ENCODE measurements at places on chromosomes 12 and 14. TPM values are rescaled to one million over a fixed set of nuclear protein-coding genes. Genes with fewer than 3 reads are reported as not detected.

Gene SPTLC2
- total RNA-seq, result 48.6 TPM

DNA sequence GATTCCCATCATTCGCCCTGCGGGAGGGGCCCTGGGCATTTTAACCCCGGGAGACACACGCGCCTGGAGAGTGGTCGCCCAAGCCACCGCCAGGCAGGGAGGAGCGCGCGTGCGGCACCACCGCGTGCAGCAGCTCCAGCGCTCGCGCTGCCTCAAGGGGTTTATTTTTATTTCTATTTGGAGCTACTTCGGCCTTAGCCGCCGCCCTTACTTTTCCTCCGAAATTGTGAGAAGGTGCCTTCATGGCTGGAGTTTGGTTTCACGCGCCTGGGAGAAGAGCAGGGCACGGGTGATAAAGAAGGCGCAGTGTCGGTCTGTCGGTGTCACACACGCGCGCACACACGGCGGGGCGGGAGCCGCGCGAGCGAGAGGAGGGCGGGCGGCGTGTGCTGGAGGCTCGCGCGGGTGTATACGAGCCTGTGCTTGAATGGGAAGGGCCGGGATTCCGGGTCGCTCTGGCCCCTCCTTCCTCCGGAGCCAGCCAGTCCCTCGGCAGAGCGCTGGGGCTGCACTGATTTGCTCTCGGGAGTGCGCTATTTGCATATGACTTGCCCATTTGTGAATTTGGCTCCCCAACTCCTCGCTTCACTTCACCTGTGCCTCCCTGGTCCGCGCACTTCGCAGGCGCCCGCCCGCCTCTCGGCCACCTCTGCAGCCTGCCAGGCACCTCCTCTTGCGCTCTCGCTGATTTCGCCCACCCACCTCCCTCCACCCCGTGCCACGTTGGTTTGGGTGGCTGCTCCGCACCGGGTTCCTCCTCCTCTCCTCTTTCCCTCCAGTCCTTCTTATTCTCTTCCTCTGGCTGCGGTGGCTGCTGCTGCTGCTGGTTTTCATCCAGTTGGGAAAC, 932.3 kb downstream of the DIO2 start:
- peak; percentile 92 for DNase-seq

GRCh38 chr14:80850197-80850814, 91.2 kb downstream of the CEP128 start:
- DNase-seq, result no peak

- DNase-seq, result peak; percentile 36
Observed at GRCh38 chr12:124030510-124030909, 57.5 kb downstream of the ZNF664 start.

Gene ASPG
- 4.7 TPM for total RNA-seq

GRCh38 chr12:95601091-95601961, 50.0 kb upstream of the USP44 start:
- DNase-seq, result no peak

DNA sequence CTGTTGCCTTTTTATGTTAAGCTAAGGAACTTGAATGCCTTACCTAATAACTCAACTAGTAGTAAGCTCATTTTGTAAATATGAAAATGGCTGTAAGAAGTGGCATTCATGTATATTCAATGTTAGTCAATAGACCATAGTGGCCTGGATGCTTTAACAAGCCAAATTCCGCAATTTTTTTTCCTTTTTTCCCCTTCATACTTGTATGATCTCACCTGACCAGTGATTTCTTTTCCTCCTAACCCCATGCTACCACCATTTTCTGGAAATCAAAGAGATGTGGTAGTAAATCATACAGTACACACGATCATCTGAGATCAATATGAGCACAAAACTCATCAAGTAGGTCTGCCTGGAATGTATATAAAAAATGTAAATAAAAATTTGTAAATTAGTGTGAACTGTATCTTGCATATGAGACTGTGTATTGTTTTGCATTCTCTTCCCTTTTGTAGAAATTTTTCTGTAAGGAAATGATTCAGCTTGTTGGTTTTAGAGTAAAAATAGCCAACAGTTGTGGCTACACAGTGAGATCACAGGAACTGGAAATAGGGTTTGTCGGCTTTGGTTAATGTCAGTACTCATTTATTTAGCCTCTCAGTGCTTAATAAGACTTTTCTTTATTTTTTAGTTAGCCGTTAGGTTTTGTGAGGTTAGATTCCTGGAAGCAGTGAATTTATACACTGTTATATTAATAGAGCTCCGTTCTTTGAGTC, 62.5 kb downstream of the ETNK1 start:
- no peak for DNase-seq

DNA sequence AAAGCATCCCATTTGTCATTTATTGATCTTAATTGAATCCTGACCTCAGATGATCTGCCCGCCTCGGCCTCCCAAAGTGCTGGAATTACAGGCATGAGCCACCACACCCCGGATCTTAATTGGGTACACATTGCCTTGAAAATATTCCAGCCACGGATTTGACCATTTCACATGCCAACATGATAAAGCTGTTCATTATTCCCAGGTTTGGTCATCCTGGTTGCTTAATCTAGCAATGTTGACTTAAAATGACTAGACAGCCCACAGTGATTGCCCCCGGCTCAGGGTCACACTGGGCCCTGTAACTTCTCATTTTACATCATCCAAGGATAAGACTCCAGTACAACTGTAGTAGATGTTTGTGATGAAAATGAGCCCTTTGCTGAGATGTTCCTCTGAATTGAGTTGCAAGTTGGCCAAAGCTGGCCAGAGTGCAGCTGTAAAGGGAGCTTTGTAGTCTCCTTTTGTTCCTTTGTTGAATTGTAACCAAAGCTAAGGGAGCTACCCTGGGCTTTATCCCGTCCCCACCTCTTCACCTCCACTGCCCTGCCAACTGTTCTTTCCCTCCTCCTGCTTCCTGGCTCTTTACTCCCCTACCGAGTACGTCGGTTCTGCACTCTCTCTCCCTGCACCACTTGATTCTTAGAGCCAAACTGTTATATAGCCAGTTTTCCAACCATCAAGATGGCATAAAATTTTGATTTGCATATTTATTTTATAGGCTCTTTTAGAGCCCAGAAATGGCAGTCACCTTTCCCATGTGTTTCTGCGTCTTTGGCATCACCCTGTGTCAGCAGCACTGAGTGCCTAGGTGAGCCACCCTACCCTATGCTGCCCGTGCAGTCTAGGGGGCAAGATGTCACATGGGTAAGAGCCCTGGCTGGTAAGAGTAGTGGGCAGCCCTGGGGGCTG, 141.3 kb upstream of the HIF1A start:
- DNase-seq, result no peak

DNA sequence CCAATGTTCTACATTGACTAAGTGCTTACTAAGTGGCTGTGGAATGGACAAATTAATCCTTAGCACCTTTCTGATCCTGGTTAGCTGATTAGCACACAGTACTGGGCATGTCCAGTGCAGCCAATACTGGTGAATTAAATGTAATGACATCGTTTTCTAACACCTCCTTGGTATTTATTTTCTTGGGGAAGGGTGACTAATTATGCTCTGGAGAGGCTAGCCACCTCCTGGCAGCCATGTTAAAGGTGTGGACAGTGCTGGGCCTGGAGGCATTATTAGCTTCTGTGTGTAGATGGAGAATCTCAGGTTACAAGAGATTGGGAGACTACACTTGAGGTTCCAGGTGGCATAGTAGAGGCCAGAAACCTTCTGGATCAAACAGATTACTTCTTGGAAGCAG, 230.9 kb upstream of the DDHD1 start:
- no peak for DNase-seq

Gene BHLHE41
- 39.0 TPM for total RNA-seq

DNA sequence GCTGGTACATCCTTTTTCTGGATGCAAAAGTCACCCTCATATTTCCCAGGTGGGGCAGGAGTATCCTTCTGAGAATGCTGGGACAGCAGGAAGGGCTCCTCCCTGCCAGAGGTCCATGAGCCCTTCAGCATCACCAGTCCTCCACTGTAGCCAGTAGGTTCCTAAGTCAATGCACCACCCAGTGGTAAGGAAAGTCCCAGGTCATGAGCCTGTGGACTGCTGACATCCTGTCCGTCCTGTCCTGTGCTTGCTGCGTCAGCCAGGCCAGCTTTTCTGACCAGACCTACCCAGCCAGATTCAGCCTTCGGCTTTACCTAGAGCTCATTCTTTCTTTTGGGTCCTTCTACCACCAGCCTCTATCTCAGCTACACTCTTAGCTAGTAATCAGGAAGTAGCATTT, 23.0 kb upstream of the ACTN1 start:
- DNase-seq, result no peak

GRCh38 chr14:94047581-94047980, 21.4 kb downstream of the OTUB2 start:
- DNase-seq, result no peak

DNA sequence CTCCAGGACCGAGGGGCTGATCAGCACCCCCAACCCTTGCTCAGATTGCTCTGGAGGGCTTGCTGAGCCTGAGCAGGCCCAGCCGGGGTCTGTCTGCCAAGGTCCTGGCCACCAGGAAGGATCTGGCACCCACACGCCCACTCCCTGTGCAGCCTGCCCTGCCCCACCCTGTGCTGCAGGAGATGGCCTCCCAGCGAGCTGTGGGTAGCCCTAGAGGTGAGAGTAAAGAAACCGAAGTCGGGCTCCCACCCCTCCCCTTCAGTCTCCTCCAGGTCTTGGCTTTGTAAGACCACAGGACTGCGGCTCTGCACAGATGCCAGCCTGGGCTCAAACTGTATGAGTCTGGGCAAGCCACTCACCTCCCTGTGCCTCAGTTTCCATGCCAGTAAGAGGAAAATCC, 307.8 kb downstream of the BCL11B start:
- DNase-seq, result no peak

- DNase-seq, result peak; percentile 74
Observed at GRCh38 chr14:74019408-74020137, 424 bp downstream of the BBOF1 start.

DNA sequence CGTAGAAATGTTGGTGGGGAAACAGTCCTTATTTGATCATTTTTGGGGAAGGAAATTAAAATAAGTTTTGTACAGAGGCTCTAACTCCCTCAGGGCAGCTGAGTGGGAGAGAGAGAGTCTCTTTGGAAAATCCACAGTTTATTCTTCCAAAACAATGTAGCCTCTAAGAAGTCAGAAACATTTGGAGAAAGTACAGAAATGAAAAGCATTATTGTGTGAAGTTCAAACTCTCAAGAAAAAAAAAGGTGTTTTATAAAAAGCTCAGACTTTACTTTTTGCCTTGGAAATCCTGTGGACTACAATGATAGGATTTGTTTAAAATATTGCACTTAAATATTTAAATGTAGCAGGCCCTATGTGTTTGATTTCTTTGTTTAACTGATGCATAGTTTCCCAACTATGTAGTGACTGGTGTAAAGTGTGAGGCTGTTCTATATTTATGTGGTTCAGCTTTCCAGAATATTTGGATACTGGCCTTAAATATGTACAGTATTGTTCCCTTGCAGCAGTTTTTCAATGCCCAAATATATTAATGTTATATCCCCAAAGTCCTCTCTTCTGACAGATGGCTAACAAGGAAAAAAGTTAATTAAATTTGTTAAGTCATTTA, 82.0 kb upstream of the OTOGL start:
- DNase-seq, result no peak

Gene RAB5B
- total RNA-seq, result 113 TPM

GRCh38 chr12:45543887-45544286, 185.6 kb upstream of the ARID2 start:
- DNase-seq, result peak; percentile 74

- peak; percentile 72 for DNase-seq
Observed at GRCh38 chr14:48725051-48725734, 861.0 kb downstream of the RPS29 start.

DNA sequence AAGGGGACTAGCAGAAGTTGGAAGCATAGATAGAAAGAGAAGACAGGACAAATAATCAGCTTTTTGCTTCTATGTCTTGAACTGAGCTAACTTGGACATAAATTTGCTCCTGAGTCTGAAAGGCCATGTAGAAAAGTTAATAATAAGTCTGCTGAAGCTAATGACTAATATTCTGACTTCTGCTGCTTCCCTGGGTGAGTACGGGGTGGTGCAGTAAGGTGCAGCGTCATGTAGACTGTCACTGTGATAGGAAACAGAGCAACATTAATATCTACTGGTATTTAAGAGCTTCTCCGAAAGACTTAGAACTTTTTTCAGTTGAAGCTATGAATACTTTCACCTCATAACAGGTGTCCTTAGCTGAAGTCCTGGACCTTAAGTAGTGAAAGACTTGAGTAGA, 34.1 kb upstream of the CPM start:
- no peak for DNase-seq

Gene MANSC1
- total RNA-seq, result 26.7 TPM

- no peak for DNase-seq
Observed at GRCh38 chr12:19641235-19642080, 202.2 kb downstream of the AEBP2 start.

GRCh38 chr12:89927226-89927698, 218.6 kb upstream of the ATP2B1 start:
- DNase-seq, result no peak

GRCh38 chr12:5511644-5512600, 80.0 kb downstream of the NTF3 start:
- peak; percentile 79 for DNase-seq

DNA sequence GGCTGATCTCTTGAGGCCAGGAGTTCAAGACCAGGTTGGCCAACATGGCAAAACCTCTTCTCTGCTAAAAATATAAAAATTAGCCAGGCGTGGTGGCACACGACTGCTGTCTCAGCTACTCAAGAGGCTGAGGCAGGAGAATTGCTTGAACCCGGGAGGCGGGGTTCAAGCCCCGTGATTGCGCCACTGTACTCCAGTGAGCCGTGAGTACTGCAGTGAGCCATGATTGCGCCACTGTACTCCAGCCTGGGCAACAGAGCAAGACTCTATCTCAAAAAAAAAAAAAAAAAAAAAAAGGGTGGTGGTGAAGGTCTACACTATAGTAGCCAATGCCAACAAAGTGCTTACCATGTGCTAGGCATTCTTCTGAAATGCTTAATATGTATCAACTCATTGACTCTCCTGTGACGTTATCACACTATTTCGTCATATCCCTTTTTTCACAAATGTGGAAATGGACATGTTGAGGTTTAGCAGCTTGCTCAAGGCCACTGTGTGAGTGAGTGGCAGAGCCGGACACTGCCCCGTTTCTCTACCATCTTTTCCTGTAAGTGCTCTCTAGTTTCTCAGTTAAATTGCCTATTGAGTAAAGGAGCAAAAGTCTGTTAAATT, 59.6 kb downstream of the GNS start:
- no peak for DNase-seq

DNA sequence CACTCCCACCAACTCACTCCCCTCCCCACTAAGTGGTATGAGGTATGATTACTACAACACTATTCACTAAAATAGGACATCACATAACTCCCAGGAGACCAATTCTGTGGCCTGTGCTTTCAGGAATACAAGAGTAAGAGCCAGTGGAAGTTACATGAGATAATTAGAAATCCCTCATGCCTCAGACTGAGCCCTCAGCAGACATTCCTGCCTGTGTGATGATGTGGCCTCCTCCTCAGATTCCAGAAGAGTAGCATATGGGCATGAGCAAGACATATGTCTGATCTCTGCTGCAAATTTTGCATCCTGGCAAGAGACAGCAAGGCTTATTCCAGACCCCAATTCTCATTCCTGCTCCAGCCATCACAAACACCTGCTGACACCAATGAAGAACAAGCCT, 46.0 kb upstream of the BMP4 start:
- DNase-seq, result no peak

Gene DIO3
- 1.3 TPM for total RNA-seq

Gene CCDC177
- total RNA-seq, result not detected

GRCh38 chr12:3446235-3446634, 44.8 kb upstream of the PRMT8 start:
- no peak for DNase-seq

Gene NELL2
- 15.9 TPM for total RNA-seq

All from lung (tissue), 17 donors.